CD4-positive, alpha-beta T cell treated with Interleukin-12 subunit alpha and Interleukin-12 subunit beta, for 1 hour (primary cell): ENCODE measurements at places on chromosomes 7 and 10.

DNA sequence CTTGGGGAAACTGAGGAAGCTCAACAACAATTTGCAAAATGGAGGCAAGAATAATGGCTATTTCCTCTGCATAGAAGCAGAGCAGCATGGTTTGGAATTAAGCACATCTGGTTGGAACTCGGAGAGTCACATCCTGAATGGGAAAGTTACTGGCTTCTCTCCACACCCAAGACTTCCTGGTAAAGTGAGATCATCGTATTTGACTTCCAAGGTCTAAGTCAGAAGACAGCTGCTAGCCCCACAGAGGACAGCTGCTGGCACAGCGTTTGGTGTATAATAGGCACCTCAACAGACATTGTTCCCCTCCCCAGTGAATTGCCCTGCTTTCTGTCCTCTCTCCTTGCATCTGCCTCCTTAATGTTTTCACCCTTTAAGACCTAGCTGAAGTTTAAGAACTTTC is 37.0 kb upstream of the NRF1 start:
- no peak for DNase-seq

DNA sequence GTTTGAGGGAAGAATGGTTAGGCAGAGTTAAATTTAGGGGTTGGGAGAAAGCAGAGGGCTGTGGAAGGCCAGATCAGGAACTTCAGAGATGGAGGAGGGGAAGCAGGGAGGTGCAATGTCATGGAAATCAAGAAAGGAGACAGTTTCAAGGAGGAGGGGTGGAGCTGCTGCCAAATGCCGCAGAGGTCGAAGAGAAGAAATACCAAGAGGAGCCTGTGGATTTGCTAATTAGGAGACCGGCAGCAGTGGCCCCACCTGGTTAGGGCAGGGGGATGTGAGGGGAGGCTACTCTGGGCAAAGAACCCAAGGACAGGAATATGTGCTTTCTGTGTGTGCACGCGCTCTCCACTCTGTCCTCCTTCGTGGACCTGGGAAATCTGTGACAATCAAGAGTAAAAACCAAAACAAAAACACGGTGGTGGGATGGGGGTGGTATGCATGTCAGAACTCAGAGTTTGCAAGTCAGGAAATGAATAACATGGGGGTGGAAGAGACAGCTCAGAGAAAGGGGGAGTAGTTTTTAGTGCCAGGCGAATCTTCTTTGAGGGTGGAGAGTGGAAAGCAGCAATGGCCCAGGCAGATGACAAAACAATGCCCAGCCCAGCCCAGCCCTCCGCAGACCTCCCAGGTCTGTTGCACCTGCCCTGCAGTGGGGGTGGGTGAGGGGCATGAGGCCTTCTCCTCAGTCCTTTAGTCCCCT is 102.9 kb upstream of the PAX2 start:
- no peak for DNase-seq

DNA sequence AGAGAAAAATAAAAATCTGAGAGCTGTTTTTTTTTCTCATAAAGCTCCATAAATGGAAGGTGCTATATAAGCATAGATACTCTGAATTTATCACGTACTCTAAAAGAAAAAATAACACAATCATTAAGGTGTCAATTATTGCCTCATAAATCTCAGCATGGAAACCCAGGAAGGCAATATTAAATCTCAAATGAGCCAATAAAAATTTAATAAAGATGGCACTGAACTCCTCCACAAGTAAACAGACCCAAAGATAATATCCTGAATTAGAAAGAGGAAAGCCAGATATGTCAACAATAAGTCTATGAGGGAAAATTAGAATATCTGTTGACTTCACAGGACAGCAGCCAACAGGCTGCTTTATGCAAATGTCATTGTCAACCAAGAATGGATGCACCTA is 66.5 kb downstream of the CDK6 start:
- DNase-seq: no peak

DNA sequence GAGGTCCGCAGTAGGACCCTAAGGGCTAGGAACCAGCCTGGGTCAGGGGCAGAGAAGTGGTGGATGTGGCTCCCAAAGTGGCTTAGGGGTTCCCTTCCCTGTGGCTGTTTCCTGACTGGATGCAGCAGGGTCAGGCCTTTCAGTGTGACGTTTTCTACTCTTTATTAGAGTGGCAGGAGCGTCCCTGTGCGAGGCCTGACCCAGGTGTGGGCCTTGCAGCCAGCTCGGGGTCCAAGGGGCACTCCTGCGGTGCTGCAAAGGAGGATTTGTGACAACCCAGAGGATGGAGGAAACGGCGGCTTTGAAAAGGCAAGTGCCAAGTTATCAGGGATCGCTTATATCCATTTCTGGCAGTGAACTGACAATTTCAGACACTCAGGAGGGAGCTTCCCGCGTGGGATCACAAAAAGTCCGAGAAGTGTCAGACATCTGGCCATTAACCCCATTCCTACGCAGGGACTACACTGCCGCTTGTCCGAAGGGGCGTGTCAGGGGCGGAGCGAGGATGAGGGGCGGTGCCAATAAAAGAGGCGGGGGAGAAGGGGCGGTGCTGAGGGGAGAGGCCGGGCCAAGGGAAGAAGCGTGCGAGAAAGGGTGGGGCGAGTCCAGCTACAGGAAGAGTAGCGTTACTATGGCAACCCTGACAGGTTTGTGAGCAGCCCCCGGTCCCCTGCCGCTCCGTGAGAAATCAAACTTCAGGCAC is 98.8 kb upstream of the ZNF722 start:
- DNase-seq: peak; percentile 74

- DNase-seq: no peak
Observed at GRCh38 chr10:50362547-50363125, 111.3 kb upstream of the ASAH2 start.

GRCh38 chr7:114708646-114709045 is 213.2 kb upstream of the MDFIC start:
- no peak for DNase-seq

GRCh38 chr10:4768416-4768815 is 57.6 kb upstream of the AKR1E2 start:
- DNase-seq: no peak

- no peak for DNase-seq
Observed at GRCh38 chr7:81811956-81812865, 42.4 kb upstream of the HGF start.

- DNase-seq: no peak
Observed at GRCh38 chr7:44977959-44978335, 868 bp downstream of the MYO1G start.

DNA sequence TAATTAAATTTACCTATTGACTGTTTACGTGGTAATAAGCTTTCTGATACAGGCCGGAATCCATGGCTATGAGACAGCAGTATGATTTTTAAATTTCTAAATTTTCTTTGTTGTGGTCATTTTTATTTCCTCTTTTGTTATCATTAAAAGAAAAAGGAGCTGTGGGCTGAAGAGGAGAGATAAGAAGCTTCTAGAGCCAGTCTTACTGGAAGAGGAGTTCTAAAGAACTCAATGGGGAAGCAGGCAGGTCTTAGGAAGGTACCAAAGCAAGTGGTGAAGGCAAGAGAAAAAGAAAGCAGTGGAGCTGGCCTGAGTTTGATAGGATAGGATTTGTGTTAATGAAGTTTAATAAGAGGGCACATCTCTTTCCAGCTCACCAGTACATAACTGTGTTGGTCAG is 1187.8 kb downstream of the CNTNAP2 start:
- no peak for DNase-seq

- DNase-seq: no peak
Observed at GRCh38 chr10:36603688-36604087, 521.7 kb upstream of the ANKRD30A start.

DNA sequence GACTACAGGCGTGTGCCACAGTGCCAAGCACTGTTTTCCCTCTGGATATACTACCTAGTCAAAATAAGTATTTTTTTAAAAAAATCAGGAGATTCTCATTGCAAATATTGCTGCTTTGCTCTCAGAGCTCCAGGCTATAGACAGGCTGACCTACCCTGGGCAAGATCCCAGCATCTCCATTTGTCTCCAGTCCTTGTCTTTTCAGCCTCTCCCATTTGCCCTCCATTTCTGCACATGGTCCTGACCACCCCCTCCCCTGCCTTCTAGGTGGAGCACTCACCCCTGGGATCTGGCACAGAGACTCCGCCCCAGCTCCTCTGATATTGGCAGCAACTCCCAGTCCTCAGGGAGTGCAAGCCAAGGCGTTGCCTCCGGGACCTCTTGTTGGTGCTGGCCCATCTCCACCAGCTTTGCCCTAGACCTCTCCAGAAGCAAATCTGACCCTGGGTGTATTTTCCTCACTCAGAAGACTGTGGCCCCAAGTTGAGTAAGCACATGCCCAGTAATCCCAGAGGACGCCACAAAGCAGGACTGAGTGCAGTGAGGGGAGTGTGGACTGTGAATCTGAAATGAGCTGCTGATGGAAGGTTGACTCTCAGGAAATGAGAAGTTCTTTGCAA is 120.6 kb downstream of the MTPAP start:
- no peak for DNase-seq

DNA sequence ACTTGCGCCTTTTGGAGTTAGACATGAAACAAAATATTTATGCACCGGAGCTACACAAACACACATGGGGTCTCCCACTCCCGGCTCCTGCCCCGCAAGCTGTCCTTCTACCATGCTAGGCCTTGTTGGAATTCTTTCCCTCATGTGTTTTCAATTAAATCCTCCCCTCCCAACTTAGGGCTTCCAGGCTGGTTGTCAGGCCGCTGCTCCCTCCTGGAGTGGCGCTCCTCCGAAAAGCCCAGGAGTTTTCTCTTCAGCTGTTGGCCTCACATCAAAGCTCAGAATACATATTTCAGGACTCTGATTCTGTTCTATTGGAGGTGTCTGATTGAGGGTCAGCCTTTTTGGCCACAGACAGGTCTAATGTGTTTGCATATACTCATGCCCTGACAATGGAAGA is 113.3 kb downstream of the FANK1 start:
- no peak for DNase-seq

DNA sequence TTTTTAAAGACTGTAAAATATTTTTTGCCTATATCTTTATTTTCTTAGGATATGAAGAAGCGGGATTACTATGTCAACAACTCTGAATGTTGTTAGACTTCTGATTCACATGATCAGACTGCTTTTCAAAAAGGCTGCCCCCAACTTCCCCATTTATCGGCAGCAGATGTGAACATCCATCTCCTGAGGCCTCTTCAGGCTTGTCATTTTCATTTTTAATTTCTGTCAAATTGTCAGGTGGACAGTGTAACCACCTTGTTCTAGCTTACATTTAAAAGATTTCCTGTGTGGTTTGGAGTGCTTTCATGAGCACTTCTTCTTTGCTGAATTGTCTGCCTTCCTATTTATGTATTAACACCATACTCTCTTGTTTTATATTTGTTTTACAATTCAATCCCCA is 78.8 kb upstream of the GSDME start:
- peak; percentile 23 for DNase-seq

DNA sequence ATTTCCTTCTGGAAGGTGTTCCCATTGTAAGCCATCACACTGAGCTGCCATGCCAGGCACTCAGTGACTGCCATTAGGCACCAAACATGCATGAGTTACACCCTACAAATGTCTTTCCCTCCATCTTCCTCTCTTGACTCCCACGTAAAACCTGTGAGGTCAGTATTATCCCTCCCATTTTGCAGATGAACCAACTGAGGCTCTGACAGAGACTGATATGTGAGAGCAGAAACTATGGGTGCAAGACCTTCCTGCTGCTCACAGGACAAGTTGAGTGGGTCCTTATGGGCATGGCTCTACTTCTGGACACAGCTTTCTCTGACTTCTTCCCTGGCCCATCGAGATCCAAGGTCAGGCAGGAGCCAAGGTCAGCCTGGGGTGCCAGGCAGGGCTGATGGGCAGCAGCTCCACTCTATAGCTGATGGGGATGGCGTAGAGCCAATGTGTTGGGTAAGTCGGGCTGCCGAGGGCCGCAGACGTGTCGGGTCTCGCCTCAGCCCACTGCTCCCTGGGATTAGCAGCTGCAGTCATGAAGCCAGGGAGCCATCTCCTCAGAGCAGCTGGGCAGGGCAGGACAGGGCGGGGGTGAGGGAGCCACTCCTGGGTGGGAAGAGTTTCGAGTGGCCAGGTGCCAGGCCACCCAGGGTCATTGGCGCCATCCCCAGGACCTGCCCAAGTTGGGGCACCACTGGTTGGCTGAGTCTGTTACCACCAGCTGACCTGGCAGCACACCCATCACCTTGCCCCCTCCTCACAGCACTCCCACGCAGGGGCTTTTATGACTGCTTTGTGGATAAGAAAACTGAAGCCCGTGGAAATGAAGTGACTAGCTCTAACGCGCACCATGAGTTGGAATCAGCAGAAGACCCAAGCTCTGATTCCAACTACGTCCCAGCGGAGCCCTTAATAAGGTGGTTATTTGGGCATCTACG is 117.8 kb upstream of the ZMIZ1 start:
- DNase-seq: no peak

DNA sequence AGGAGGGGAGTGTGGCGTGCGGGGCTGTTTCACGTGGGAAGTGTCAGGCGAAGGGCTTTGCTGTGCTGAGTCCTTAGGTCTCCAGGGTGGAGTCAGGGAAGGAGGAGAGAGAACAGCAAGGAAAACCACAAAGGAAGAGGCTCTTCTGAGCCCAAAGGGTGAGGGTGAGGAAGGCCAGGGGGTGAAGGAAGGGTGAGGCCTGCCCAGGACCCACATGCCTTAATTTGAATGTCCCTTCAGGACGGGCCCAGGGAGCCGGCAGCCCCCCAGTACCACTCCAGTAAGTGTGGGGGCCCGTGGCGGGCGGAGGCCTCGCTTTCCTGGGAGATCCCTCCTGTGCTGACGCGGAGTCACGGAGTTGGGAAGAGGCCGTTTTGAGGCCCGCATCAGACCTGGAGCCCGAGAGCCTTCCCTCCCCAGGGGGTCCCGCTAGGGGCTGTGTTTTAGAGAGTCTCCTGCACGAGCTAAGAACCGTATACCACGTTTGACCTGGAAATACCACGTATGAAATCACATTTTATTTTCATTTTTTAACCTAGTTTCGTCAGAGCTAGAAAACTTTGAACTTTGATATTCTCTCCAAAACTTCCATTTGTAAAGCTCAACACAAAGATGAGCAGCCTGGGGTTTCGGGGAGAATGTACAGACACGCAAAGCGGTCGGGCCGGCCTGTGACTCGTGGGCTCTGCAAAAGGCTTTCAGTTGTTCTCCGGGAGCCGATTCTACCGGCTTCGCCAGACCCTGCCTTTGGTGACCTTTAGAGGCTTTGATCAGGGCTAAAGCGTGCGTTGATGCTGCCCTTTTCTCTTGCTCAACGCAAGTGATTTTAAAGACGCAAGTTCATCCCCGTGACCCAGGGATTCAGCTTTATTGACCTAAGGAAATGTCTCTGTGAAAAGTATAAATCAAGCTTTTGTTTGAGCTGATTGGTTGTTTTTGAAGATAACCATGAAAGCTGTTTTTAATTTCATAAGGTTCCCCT is 23.6 kb upstream of the TTYH3 start:
- no peak for DNase-seq

DNA sequence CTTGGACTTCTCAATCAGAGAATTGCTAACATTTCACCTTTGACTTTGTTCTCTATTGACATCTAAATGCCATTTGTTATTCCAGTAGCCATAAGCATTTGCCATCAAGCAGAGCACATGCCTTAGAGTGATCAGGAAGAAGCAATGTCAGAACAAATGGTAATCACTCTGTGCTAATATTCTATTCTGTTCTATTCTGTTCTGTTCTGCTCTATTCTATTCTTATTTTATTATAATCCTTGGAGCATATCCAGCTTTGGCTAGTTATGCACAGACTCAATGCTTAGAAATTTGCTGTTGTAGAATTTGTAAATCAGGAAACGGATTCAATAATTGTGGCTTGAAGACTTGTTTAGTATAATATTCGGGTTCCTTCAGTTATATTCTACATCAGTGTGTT is 175.4 kb downstream of the EXOC4 start:
- no peak for DNase-seq
